ENCODE measurements at places on chromosomes 4 and X. TPM values are rescaled to one million over a fixed set of nuclear protein-coding genes. Genes with fewer than 3 reads are reported as not detected.

- no peaks in the 10 kb centered on the region for H3K27me3 ChIP-seq
- no peak for DNase-seq
- H3K4me3 ChIP-seq: no peak overlapping the region
- peaks cover 9% of the 10 kb centered on the region for H3K4me1 ChIP-seq
- H3K27ac ChIP-seq: no peak overlapping the region
- no peaks in the 10 kb centered on the region for H3K36me3 ChIP-seq
Observed at GRCh38 chrX:131067846-131068745, 9.9 kb downstream of the ARHGAP36 start.

DNA sequence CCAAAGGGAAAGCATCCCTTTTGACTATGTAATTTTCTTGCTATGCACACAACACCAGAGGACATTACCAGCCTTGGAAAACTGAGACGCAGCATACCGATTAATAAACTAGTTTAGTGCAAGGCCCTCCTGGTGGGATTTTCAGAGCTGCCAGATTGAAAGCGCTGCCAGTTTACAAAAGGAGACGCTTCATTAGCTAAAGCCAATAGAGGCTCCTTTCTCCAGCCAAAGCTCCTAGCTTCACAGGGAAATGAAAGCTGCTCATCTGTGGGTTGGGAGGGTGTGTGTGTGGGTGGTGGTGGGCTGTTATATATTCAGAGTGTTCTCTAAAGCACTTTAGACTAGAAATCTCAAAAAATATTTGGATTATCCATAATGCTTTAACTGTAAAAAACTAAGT, 32.4 kb downstream of the SPANXN4 start:
- no peaks in the 10 kb centered on the region for H3K27me3 ChIP-seq
- DNase-seq: no peak
- H3K4me1 ChIP-seq: peaks cover 14% of the 10 kb centered on the region
- peaks cover 5% of the 10 kb centered on the region for H3K36me3 ChIP-seq
- H3K27ac ChIP-seq: no peak overlapping the region

- H3K4me1 ChIP-seq: no peaks in the 10 kb centered on the region
- H3K36me3 ChIP-seq: no peaks in the 10 kb centered on the region
- H3K27ac ChIP-seq: no peak overlapping the region
- DNase-seq: no peak
Observed at GRCh38 chr4:20137176-20137575, 114.5 kb upstream of the SLIT2 start.

SLC26A1 gene
- total RNA-seq: 0.84 TPM

NFKB1 gene
- 24.6 TPM for total RNA-seq

HCCS gene
- 20.9 TPM for total RNA-seq

GRCh38 chr4:117063961-117064696, 21.2 kb downstream of the TRAM1L1 start:
- H3K36me3 ChIP-seq: no peaks in the 10 kb centered on the region
- no peak for DNase-seq
- H3K27me3 ChIP-seq: no peaks in the 10 kb centered on the region
- H3K4me3 ChIP-seq: no peak overlapping the region
- H3K4me1 ChIP-seq: peaks cover 8% of the 10 kb centered on the region
- no peak overlapping the region for H3K27ac ChIP-seq

GNRHR gene
- not detected for total RNA-seq

GRCh38 chrX:31717474-31717873, 645.6 kb upstream of the FTHL17 start:
- no peaks in the 10 kb centered on the region for H3K27me3 ChIP-seq
- H3K36me3 ChIP-seq: no peaks in the 10 kb centered on the region
- peaks cover 4% of the 10 kb centered on the region for H3K4me1 ChIP-seq
- no peak overlapping the region for H3K4me3 ChIP-seq
- no peak overlapping the region for H3K27ac ChIP-seq

MAMLD1 gene
- total RNA-seq: 4.5 TPM

- H3K4me3 ChIP-seq: no peak within 1 kb of the TSS
- H3K4me1 ChIP-seq: peaks cover 20% of the 10 kb centered on the region
- peak within 1 kb of the TSS; percentile 0 for H3K27ac ChIP-seq
- no peaks in the 10 kb centered on the region for H3K27me3 ChIP-seq
Observed at GRCh38 chrX:71111141-71111843, at the start of gene IL2RG. TSS of gene IL2RG (minus strand) at chrX:71111577. CDS start at chrX:71111539, 38 bp downstream.
